ENCODE measurements at places on chromosomes 11 and 22. TPM values are rescaled to one million over a fixed set of nuclear protein-coding genes. Genes with fewer than 3 reads are reported as not detected.

DNA sequence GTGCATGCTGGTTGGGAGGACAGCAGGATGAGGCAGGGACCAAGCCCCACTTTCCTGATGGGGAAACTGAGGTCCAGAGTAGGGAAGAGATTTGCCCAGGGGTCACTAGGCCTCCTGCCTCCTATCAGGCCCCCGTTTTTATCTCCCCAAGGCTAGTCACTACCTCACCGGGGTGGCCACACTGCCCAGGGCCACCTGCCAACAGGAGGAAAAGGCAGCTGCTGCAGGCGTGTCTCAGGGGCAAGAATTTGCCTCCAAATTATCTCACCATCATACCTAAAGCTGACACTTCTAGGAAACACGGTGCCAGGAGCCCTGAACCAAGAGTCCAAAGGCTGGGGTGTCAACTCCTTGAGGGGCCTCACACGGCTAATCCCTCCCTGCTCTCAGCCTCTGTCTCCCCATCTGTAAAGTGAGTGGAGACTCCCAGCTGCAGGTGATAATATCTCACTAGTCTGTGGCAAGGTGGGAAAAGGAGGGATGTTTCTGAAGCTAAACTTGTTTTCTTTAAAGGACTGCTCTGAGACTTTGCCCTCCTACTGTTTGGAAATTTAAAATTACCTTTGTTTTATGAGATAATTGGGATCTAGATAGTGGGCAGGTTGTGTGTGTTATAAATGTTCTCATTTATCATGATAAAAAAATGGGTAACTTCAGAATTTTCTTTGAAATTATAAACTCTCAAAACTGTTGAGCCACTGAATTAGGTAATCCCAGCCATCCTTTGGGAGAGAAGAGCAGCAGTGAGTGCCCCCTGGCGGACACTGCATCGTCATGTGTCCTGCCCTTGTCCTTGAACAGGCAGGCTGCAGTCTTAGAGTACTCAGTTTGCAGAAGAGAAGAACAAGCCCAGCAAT, 60.0 kb downstream of the MYO7A start:
- H3K4me3 ChIP-seq, result no peak overlapping the region
- no peak overlapping the region for H3K27ac ChIP-seq
- peak; percentile 68 for DNase-seq

DNA sequence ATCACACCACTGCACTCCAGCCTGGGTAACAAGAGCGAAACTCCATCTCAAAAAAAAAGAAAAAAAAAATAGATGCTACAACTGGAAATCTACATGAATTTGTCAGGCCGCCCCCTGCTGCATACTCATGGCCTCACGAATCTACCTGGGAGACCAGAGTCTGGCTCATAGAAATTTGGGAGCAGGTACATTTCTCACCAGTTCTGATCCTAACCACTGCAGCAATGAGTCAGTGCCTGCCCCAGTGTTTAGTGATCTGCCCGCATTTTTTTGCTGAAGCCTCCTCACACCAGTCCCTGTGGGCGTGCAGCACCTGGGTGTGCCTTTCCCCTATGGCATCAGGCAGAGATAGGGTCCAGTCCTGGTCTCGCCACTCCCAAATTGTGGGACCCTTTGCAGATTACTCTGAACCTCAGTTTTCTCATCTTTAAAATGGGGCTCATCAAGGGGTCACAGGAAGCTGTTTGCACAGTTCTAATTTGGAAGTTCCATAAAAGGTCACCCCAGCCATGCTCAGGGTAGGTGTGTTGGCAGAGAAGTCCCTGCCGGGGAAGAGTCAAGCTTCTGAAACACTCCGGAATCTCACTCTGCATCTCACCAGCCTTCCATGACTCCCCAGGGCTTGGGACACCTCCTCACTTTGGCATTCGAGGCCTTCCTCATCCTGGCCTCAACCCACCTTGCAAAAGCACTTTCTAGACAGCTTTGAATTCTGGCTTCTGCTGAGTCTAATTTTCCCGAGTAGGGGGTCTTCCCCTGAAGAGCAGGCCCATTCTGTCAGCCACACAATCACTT, 39.3 kb upstream of the LINC01488 start:
- no peak overlapping the region for H3K4me3 ChIP-seq
- peak overlapping the region; percentile 73 for H3K27ac ChIP-seq

GRCh38 chr11:17314232-17314547, 37.4 kb upstream of the NCR3LG1 start:
- H3K27me3 ChIP-seq, result no peaks in the 10 kb centered on the region
- H3K4me3 ChIP-seq, result no peak overlapping the region
- H3K36me3 ChIP-seq, result no peaks in the 10 kb centered on the region
- no peak for DNase-seq
- no peaks in the 10 kb centered on the region for H3K4me1 ChIP-seq

DNA sequence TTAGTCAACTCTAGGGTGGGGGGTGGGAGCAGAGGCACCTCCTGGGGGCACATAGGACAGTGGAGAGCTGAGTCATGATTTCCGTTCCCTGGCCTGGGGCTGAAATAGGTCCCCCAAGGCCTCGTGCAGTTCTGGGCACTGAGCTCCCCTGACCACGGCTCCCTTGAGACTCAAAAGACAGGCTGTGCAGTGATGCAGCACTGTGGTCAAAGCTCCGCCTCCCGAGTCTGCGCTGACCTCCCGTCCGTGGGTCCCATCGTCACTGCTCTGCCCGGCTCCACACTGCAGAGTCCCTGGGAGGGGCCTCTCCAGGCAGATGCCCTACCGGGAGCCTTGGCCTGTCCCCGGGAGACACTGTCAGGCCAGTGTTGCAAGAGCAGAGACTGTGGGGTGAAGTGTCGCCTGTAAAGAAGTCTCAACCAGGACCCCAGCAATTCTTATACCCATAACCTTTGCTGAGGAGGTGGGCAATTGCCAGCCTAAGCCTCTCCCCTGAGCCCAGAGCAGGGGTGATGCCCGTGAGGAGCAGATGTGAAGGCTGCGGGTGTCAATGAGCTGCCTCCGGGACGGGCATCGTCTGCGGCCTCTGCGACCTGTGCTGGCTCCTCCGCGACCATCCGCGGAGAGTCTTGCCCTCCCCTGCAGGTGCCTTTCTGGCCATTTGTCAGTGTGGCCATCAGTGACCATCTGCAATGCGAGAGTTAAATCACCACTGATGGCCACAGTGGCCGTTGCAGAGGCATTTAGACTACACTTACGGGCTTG, 877.3 kb downstream of the BRD1 start:
- H3K27me3 ChIP-seq, result no peaks in the 10 kb centered on the region
- H3K36me3 ChIP-seq, result no peaks in the 10 kb centered on the region
- H3K4me1 ChIP-seq, result no peaks in the 10 kb centered on the region
- no peak for DNase-seq
- H3K27ac ChIP-seq, result no peak overlapping the region
- no peak overlapping the region for H3K4me3 ChIP-seq

- no peaks in the 10 kb centered on the region for H3K27me3 ChIP-seq
- H3K4me1 ChIP-seq, result no peaks in the 10 kb centered on the region
- no peak overlapping the region for H3K27ac ChIP-seq
- no peak for DNase-seq
- no peak overlapping the region for H3K4me3 ChIP-seq
These were observed 38.4 kb downstream of the ZC3H12C start for GRCh38 chr11:110131386-110132123.

- no peak overlapping the region for H3K4me3 ChIP-seq
- no peaks in the 10 kb centered on the region for H3K27me3 ChIP-seq
- DNase-seq, result no peak
These were observed 92.9 kb downstream of the RPS6KA4 start for GRCh38 chr11:64451856-64452255.

DNA sequence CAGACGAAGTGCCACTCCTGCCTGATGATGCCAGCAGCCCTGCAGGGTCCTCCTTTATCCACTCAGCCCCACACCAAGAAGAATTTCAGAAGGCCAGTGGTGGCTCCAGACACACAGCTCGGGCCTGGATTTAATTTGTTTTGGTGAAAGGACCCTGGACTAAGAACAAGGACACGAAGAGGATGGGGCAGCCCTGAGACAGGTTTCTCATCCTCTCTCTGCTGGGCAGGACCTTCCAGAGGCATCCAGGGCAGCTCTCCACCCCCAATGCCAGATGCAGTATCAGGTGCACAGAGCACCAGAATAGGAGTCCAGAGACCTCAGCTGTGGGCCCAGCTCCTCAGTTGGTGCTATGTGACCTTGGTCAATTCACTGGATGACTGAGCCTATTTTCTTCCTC, 72.0 kb downstream of the TRIM29 start:
- no peak overlapping the region for H3K27ac ChIP-seq
- no peaks in the 10 kb centered on the region for H3K4me1 ChIP-seq
- no peak for DNase-seq
- H3K4me3 ChIP-seq, result no peak overlapping the region

DNA sequence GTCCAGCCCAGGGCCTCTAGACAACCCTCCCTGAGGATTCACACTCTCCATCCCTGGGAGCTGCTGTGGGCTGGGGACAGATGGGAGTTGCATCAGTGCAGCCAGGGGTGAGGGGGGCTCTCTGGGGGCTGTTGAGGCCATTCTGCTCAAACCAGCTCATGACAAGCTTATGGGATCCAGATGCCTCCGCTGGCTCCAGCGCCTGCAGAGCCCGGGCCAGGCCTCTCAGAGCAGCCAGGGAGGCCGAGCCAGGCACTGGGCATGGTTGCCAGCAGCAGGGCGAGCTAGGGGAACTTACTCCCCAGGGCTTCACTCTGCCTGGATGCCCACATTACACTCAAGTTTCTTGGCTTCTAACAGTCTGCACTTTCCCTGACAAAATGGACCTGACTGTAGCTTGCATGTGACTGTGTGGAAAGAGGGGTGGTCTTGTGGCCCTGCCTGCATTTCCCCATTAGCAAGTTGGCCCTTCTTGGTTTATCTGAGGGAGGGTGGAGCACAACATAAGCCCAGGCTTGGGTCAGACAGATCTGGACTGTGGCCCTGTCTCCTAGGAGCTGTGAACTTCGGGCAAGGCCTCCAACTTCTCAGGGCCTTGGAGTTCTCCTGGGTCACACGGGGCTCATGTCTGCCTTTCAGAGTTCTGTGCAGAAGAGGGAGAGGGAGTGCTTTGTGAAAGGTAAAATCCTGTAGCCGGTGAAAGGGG, 34.5 kb upstream of the CYB5R3 start:
- no peak overlapping the region for H3K4me3 ChIP-seq
- H3K27ac ChIP-seq, result peak overlapping the region; percentile 98
- H3K4me1 ChIP-seq, result peaks cover 26% of the 10 kb centered on the region
- peak; percentile 79 for DNase-seq
- no peaks in the 10 kb centered on the region for H3K27me3 ChIP-seq

- DNase-seq, result no peak
- H3K36me3 ChIP-seq, result no peaks in the 10 kb centered on the region
- H3K27ac ChIP-seq, result no peak overlapping the region
These were observed 134.0 kb upstream of the SORL1-AS1 start for GRCh38 chr11:121586750-121587149.

GRCh38 chr22:50613291-50613981, 12.8 kb downstream of the MAPK8IP2 start:
- peaks cover 6% of the 10 kb centered on the region for H3K27me3 ChIP-seq
- no peaks in the 10 kb centered on the region for H3K36me3 ChIP-seq
- no peak overlapping the region for H3K4me3 ChIP-seq
- no peaks in the 10 kb centered on the region for H3K4me1 ChIP-seq
- DNase-seq, result no peak

GRCh38 chr11:1267441-1268100, 41.9 kb downstream of the TOLLIP start:
- no peak overlapping the region for H3K27ac ChIP-seq
- H3K36me3 ChIP-seq, result no peaks in the 10 kb centered on the region
- DNase-seq, result no peak
- H3K4me1 ChIP-seq, result no peaks in the 10 kb centered on the region
- H3K4me3 ChIP-seq, result no peak overlapping the region
- H3K27me3 ChIP-seq, result no peaks in the 10 kb centered on the region

- H3K36me3 ChIP-seq, result no peaks in the 10 kb centered on the region
- H3K4me3 ChIP-seq, result no peak overlapping the region
- H3K4me1 ChIP-seq, result no peaks in the 10 kb centered on the region
- no peaks in the 10 kb centered on the region for H3K27me3 ChIP-seq
These were observed 37.7 kb downstream of the NARS2 start for GRCh38 chr11:78536933-78537332.

DNA sequence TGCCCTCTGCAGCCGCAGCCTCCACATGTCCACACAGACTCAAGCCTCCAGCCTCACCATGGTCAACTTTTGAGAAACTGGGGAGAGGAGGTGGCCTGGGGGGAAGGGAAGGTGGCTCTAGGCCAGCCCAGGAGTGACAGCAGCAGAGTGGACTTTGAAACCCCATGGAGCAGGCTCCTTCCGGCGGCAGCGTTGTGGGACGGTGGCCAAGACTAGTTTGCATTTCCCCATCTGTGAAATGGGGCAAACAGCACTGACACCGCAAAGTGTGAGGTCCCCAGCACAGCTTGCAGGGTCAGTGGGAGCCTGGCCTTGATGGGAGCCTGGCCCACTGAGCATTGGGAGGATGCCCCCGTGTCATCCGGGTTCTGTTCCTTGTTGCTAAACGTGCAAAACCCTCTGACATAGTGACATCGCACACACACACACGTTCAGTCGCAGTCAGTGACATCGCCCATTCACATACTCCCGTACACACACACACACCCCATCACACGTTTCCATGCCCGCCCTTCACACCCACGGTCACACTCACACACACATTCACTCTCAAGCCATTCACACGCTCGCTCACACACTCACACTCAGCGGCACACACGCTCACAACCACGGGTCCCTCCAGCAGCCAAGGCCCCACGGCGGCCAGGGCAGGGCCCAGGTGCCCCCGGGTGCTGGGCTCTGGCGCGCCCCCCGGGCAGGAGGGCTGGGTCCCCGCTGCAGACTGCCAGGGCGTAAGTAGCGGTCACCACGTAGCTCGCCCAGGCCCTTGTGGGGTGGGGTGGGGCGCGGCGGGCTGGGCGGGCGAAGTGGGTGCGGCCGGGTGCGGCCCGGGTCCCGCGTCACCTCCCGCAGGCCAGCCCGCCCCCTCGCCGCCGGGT, 585 bp downstream of the CYB5R3 start:
- no peak for DNase-seq
- H3K27ac ChIP-seq, result peak overlapping the region; percentile 98
- H3K36me3 ChIP-seq, result no peaks in the 10 kb centered on the region
- peaks cover 34% of the 10 kb centered on the region for H3K4me1 ChIP-seq
- no peaks in the 10 kb centered on the region for H3K27me3 ChIP-seq

GRCh38 chr11:93225662-93226061, 27.9 kb upstream of the SLC36A4 start:
- H3K27ac ChIP-seq, result no peak overlapping the region
- H3K4me3 ChIP-seq, result no peak overlapping the region
- no peaks in the 10 kb centered on the region for H3K27me3 ChIP-seq
- no peak for DNase-seq
- H3K4me1 ChIP-seq, result no peaks in the 10 kb centered on the region
- no peaks in the 10 kb centered on the region for H3K36me3 ChIP-seq

DNA sequence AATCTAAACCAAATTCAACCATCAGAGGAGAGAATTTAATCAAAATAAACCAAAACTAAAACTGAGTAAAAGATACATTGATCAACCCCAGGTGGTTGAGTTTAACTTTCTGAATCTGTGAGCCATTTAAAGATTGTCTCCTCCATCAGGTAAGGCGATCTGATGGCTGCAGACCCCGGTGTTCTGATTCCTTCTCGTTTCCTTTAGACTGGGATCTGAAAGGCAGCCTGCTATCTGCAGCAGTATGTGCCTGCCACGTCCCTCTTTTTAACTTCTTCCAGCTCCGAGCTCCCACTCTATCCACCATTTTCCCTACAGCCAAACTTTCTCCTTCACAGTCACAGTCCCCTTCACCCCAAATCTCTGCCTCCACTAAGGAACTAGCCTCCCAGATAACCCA, 66.1 kb upstream of the ARHGAP32 start:
- H3K36me3 ChIP-seq, result no peaks in the 10 kb centered on the region
- no peak overlapping the region for H3K4me3 ChIP-seq

Gene SNX19
- total RNA-seq, result 84.5 TPM

Gene TPBGL
- not detected for total RNA-seq

Gene ANGPTL5
- not detected for total RNA-seq

Gene GALNT18
- total RNA-seq, result 23.2 TPM

Gene OR4A16
- total RNA-seq, result not detected

Gene TEX12
- 1.3 TPM for total RNA-seq

Gene THY1
- 11.5 TPM for total RNA-seq
